ENCODE measurements at places on chromosomes 2 and 18.

DNA sequence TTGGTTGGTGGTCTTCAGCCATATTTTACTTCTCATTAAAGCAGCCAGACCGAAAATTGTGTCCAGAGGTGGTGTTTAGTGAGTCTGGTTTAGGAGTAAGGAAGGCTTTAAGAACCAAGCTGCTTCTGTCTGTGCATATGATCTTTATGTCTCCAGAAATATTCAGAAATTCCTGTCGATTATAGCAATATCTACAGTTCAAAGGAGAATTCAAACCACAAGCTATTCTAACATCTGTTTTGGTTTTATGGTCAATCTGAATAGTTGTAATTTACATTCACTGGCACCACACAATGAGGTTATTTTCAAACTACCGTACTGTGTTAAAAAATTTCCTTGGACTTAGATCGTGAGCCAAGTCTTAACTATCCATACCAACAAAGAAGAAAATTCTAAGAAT lies 11.3 kb downstream of the UPP2 start:
- DNase-seq: no peak

- DNase-seq: no peak
Measured at GRCh38 chr2:96139181-96139758, 968 bp upstream of the ASTL start.

GRCh38 chr2:123040506-123040905 lies 984.6 kb upstream of the CNTNAP5 start:
- DNase-seq: no peak

- no peak for DNase-seq
Measured at GRCh38 chr2:215966274-215966673, 47.1 kb downstream of the MREG start.

- no peak for DNase-seq
Measured at GRCh38 chr2:190819840-190820301, 60.8 kb upstream of the GLS start.

GRCh38 chr18:63350230-63350629 lies 16.8 kb downstream of the KDSR start:
- DNase-seq: no peak

- DNase-seq: no peak
Measured at GRCh38 chr2:200172521-200172920, 134.0 kb upstream of the SPATS2L start.

DNA sequence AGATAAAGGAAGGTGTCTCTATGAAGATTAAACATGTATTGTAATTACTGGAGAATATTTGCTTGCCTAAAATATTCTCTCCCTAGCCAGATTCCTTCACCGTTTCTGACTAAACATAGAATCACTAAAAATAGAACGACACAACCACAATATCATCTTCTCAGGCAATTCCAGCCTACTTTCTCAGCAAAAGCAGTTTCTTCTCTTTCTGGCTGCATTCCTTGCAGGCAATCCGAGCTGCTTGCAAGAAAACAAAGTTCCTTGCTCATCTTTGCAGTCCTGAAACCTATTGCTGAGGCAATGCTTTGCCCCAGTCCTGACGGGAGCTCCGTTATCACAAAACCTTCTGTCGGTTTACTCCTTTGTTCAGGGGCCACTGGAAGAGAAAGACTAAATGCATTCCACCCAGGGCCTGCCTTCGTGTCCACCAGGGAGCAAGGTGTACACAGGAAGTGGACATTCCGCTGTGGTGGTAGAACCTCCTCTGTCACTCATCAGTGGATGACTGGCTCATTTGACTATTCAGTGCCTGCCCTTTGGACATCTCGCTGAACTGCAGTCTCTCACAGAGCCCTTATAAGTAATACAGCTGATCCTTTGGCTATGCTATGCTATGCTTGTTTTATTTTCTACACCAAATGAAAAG lies 239.2 kb upstream of the DOK6 start:
- no peak for DNase-seq

- DNase-seq: no peak
Measured at GRCh38 chr2:10452312-10452711, 4.2 kb upstream of the ODC1 start.

DNA sequence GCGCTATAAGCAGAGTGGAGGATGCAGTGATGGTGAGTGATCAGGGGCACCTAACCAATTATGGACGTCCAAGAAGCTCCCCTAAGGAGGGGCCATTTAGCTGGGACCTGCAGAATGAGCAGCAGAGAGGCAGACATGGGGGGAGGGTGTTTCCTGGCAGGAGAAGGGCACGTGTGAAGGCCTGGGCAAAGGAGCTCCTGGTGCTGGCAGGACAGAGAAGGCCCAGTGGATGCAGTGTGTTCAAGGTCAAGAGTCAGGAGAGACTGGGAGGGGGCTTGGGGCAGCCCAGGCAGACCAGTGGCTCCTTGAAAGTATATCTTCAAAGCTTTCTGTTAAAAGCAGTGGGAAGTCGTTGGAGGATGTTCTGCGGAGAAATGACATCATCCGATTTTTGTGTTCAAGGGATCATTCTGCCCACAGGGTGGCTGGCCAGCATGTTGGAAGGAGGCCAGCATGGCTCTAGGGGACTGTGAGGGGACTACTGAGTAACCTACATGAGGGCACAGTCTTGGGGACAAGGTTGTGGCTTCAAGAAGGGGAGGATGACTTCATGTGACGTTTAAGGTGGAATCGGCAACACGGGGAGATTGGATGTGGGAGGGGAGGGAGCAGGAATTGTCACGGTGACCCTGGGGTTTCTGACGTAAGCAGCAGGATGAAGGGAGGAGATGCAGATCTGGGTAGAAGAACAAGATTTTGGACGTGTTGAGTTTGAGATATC lies 9.0 kb upstream of the CIB4 start:
- no peak for DNase-seq

GRCh38 chr2:85930129-85931124 lies 41.6 kb upstream of the ST3GAL5 start:
- DNase-seq: no peak

GRCh38 chr18:79069717-79070151 lies 540 bp downstream of the ATP9B start:
- DNase-seq: no peak

GRCh38 chr18:10783941-10784340 lies 258.1 kb downstream of the NAPG start:
- DNase-seq: no peak

DNA sequence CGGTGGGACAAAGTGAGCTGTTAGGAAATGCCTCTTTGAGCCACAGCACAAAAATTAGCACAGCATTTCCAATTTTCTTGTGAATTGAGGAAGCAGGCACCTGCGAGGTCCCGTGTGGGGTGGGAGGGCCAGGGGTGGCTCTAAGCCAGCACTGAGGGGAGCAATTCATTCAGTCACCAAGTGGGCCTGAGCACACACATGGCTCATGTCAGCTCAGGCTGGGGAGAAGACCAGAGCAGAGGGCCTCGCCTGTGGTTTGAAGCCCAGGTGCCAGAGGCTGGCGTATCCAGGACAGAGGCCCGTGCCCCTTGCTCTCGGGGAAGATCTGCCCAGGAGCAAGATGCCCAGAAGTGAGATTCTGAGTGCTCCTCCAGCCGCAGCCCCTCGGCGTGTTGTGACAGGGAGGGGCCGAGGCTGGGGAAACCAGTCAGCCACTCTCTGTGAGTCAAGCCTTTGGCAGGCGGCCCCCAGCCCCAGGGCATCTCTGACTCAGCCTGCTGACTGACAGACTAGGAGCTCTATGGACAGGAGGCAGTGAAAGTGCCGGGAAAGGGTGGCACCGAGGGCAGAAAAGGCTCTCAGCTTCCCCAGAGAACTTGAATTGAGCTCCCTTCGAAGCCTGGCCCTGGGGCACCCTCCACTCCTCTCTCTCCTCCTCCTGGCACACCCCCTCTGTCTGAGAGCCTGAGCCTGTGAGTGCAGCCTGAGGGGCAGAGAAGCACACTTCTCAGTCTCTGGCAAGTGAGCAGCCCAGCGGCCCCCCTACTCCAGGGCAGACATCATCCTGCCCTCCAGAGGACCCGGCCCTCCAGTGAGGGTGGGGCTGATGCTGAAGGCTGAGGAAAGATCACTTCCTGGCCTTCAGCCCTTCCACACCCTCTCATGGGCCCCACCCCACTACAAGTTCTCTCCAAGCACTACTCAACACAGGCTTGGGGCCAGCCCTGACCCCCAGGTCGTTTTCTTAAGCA lies 32.3 kb downstream of the CYP26B1 start:
- DNase-seq: no peak

GRCh38 chr2:102106133-102106556 lies 36.4 kb upstream of the IL1R1 start:
- peak; percentile 9 for DNase-seq

DNA sequence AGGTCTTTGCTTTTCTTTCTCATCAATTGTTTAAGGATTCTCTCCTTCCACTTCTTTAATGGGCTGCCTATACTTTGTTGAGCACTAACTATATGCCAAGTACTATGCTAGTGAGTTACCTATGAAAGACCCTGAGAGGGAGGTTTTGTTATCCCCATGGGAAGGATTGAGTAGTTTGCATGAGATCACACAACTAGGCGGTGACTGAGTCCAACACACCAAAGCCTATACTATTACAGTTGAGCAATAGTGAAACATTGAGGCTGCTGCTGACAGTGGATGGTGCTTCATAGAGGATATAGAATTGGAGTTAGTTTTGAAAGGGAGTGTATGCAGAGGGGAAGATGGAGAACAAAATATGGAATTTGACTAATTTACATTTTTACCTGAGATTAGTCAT lies 15.8 kb downstream of the NABP1 start:
- no peak for DNase-seq

- DNase-seq: no peak
Measured at GRCh38 chr2:39114771-39115170, 6.1 kb downstream of the SOS1 start.

- no peak for DNase-seq
Measured at GRCh38 chr2:112175333-112175732, 37.1 kb downstream of the FBLN7 start.

GRCh38 chr2:242085941-242086621 lies 216.6 kb downstream of the RTP5 start:
- peak; percentile 15 for DNase-seq

GRCh38 chr2:85613717-85614515 lies 2.0 kb upstream of the C2orf68 start:
- no peak for DNase-seq

DNA sequence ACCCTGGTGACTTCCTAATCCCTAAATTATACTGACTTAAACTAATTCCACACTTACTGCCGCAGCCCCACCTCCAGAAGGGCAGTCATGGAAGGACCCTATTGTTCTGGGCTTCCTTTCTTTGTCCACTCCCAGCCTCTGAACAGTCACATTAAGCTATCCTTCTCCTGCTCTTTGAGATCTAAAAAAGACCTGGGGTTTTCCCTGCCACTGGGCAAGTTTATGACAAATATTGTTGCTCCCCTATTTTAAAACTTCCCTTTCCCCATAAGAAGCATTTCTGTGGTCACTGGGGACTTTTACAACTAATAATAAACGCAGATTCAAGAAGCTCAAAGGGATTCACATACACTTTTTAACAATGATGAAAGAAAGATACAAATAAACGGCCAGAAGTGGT lies 47.2 kb upstream of the XPO1 start:
- no peak for DNase-seq

GRCh38 chr18:34386803-34387202 lies 162.1 kb upstream of the NOL4 start:
- DNase-seq: no peak

GRCh38 chr2:102619414-102620319 lies at the start of gene SLC9A2:
Gene SLC9A2, plus strand, starts transcription at chr2:102619553. Its CDS starts 296 bp downstream, at chr2:102619849.
- no peak for DNase-seq

DNA sequence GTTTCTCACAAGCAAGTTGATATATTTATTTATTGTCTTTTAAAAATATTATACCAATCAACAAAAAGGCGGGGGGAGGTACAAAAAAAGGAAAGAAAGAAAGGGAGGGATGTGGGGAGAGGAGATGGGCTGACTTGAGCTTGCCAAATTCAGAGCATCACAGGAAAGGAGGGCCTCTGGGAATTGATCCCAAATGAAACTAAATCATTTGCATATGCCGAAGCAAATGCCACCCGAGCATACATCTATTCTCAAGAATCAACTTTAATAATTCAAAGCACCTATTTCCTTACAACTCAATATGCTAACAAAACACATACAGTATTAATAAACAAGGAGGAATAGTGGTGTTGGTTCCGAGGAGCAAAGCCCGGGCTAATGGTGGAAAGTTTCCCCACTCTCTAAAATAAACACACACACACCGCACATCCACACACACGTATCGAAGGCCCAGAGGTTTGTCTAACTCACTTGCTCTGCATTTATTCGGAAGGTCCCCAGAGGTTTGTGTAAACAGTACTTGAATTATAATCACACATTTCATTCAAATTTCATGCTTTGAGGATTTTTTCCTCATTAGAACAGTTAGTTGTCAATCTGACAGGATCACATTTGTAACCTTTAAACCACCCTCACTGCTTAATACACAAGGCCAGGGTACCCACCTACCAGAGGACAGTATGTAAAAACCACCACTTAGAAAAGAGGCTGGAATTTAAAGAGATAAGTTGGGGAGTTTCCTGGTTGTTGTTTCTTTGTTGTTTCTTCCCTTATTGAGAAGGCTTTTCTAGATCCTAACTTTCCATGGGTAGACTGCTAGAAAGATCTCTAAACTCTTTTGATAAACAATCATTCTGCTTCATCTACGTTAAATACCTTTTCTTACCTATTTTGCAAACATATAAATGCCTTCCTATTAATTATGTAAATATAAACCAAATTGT lies 264.7 kb downstream of the TCF4 start:
- no peak for DNase-seq

GRCh38 chr2:161943011-161943410 lies 131.0 kb downstream of the DPP4 start:
- DNase-seq: no peak

- DNase-seq: no peak
Measured at GRCh38 chr2:232779465-232779864, 3.1 kb upstream of the KCNJ13 start.

DNA sequence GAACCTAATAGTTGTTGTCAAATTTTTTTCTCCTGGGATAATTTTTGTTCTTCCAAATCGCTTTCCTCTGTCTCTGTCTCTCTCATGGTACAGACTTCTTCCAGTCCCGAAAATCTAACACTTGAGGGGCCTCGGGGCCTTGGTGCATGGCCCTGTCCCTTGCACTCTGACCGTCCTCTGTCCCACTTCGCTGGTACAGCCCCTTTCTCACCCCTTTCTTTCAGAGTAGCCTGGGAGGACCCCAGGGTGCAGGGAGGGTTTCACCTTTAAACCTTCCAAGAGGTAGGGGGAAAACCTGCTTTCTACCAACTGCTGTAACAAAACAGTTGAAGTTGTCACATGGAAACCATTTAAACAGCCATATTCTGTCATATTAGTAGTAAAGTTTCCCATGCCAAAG lies 22.2 kb upstream of the FAHD2A start:
- no peak for DNase-seq

- DNase-seq: no peak
Measured at GRCh38 chr18:28063926-28064325, 113.0 kb downstream of the CDH2 start.

- DNase-seq: no peak
Measured at GRCh38 chr2:172251231-172251630, 148.5 kb upstream of the DLX2 start.

DNA sequence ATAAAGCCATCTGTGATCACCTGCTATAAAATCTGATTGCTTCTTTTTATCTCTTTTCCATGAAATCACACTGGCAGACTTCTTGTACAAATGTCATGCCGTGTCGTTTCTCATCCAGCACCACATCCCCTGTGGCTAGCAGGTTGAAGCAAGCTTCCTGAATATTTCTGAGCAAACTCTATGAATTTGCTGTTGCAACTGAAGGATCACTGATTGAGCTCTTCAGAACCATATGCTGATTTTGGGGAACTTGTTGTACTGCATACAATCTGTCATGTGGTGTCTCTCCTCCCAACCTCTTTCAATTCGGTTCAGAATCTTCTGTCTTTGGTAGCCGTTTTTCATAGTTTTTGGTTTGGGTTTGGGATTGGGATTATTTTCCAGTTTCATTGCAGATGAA lies 57.7 kb upstream of the RBMS1 start:
- DNase-seq: no peak

- no peak for DNase-seq
Measured at GRCh38 chr2:69538872-69539548, 101.8 kb upstream of the NFU1 start.

Measured in CD4-positive, alpha-beta T cell treated with Interleukin-6 for 4 hours (primary cell).